ENCODE measurements at places on chromosomes 11 and 22.

- no peak for DNase-seq
These were observed 32.4 kb downstream of the VSIG10L2 start for GRCh38 chr11:125978181-125978716.

GRCh38 chr11:102459393-102459792, 6.8 kb upstream of the TMEM123 start:
- no peak for DNase-seq

DNA sequence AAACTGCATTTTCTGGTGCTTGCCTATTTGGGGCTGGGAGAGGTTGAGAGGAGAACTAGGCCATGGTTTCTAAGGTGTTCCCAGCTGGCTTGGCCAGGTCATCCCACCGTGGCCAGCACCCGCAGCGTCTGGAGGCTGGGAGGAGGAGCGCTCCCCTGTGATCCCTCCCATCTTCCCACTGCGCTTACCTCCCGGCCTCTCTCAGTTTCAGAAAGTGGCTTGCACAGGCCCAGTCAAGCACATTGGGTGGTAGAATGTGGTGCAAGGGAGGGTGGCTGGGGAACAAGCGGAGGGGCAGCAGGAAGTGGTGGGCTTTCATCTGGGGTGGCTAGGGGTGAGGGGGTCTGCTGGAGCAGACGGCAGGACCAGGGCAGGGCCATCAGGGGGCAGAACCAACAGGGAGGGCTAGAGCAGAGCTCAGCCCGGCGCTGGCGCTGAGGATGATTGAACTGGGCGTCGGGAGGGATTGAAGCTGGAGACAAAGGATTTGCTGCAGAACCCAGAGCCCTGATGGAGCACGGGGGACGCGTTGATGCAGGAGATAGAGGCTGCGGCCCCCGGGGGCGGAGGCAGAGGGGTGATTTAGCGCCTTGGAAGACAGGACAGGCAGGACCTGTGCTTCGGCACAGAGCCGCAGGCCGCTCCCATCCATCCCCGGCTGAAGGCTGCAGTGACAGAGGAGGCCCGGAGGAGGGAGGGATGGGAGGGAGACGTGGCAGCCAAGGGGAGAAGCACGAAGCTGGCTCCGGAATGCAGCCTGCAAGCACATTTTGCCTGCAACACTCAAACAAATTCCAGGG, 76.0 kb downstream of the TRIM29 start:
- no peak for DNase-seq

- no peak for DNase-seq
These were observed 50.2 kb downstream of the RPL27A start for GRCh38 chr11:8732748-8733241.

GRCh38 chr22:50274311-50274710, 4.1 kb upstream of the MAPK11 start:
- peak; percentile 66 for DNase-seq

DNA sequence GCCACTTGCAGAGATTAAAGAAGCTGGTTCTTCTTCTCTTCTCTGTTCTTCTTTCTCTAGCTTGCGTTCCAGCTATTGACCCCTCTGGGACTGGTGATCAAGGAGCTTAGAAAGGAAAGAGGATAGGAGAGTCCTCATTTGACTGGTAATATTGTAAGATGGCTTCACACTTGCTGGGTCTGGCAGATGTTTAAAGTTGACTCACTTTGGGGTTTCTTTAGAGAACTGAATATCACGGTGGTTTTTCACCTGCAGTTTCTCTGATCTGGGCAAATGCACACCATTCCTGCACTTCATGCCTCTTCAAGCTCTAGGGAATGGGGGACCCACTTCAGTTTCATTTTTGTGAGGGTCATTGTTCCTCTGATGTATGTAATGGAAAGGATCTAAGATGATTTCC, 41.8 kb upstream of the DEUP1 start:
- DNase-seq = no peak

DNA sequence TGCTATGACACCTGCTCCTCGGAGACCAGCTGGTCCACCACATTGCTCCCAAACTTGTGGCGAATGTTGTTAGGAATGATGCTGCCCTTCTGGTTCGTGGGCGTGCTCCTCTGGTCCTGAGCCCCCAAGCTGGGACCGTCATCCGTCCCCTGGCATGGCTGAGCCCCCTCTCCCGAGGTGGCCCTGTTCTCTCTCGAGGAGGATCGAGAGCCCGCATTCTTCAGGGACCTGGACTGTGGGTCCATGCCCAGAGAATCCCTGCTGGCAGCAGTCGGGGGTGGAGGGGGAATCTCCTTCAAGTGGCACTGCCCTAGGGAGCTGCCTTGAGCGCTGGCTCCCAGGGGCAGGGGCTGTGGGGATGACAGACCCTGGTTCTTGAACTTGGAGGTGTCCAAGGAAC, 17.4 kb downstream of the TST start:
- no peak for DNase-seq

- no peak for DNase-seq
These were observed 244.0 kb downstream of the TBC1D22A start for GRCh38 chr22:47006433-47006832.

GRCh38 chr11:66056501-66056900, 4.3 kb downstream of the SF3B2 start:
- DNase-seq = no peak

- no peak for DNase-seq
These were observed 257.7 kb upstream of the CCDC90B start for GRCh38 chr11:83543706-83544439.

DNA sequence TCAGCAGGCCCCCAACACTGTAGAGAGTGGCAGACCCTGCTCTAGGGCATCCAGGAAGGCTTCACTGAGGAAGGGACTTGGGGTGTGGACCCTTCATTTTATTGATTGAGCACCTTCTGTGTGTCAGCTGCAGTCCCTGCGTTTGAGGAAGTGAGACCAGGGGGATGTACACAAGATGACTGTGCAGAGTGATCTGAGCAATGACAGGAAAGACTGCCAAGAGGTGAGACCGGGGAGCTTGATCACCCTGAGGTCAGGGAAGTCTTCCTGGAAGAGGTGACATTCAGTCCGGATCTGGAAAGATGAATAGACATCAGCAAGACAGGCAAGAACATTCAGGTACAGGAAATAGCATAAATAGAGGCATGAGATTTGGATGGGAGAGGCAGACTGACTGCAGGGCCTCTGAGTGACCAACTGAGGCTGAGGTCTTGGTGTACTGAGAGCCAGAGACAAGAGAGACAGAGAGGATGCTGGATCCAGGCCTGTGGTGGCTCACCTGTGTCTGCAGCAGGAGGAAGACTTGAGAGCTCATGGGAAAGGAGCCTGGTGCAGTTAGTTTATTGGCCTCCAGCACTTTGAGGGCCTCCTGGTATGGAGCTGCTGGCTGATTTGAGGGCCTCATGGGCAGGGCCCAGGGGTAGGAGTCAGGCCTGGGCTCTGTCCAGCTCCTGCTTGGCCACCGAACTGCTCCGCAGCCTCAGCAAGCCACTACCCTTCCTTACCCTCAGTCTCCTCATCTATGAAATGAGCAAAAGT, 5.2 kb downstream of the DGAT2 start:
- DNase-seq = peak; percentile 82

DNA sequence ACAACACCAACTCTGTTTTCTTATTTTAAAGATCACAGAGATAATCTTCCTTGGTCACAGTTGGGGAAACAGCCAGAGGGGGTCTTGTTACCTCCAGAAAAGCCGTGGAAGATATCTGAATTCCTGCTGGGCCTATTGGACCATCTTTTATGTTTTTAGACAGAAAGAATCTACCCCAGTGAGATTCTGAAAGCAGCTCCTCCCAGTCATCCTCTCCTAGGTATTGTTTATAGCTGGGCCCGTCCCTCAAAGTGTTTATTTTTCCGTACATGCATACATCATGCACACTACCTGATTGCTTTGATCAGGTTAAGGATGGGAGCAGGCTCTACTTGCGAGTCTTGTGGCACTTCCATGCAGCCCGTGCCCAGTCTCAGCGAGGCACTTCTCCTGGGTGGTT, 742.4 kb downstream of the NTM start:
- no peak for DNase-seq

DNA sequence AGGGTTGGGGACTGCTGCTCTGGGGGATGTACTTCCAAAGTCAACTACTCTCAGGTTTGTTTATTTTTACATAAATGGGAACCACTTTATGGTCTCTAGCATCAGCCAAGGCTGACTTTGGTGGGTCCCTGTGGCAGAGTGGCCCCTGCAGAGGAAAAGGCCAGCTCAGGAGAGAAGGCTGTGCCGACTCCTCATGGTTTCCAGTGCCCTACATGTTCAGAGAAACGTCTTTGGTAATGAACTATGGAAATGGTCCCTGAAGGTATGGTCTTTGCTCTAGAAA, 3.0 kb upstream of the ZDHHC8 start:
- no peak for DNase-seq

GRCh38 chr11:31141789-31142188, 227.8 kb downstream of the DCDC1 start:
- no peak for DNase-seq

GRCh38 chr11:70158201-70158600, 44.9 kb upstream of the FADD start:
- DNase-seq = no peak

- DNase-seq = no peak
These were observed 4.7 kb upstream of the TMPRSS13 start for GRCh38 chr11:117933930-117934329.

- DNase-seq = no peak
These were observed 1.6 kb downstream of the C11orf87 start for GRCh38 chr11:109423466-109424190.

- DNase-seq = no peak
These were observed 51.5 kb upstream of the MTNR1B start for GRCh38 chr11:92917927-92918326.

DNA sequence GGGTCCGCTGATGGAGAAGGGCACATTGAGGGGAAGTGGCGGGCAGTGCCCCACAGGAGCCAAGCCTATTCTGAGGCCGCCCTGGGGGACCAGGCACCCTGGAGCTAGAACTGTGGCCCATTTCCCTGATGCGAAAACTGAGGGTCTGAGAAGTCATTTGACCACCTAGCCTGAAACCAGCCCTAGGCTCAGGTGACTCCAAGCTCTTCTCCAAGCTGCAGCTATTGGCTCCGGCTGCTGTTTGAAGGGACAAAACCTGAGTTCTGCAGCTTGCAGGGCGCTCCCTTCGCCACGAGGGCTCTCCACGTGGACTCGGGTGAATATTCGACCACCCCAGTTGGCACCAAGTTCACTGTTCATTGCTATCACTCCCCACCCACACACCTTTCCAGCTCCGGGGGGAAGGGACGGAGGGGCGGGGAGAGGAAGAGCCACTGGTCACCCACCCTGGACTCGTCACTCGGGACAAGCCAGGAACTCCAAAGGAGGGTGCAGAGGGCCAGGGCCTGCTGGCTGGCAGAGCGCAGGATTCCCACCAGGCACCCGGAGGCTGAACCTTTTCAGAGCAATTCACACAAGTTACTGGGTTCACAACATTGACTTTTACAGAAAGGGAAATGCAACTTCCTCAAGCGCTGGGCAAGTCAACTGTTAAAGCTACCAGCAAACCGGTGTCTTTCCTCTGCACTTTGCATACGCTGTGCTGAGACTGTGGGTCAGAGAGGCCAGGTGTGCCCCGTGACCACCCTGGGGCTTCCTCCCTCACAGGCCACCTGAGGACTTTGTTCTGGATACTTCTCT, 1.1 kb upstream of the RAC2 start:
- peak; percentile 74 for DNase-seq

GRCh38 chr22:37657590-37658132, 862 bp upstream of the PDXP start:
- DNase-seq = peak; percentile 25

GRCh38 chr22:32466496-32466895, 2.2 kb upstream of the BPIFC start:
- DNase-seq = no peak

DNA sequence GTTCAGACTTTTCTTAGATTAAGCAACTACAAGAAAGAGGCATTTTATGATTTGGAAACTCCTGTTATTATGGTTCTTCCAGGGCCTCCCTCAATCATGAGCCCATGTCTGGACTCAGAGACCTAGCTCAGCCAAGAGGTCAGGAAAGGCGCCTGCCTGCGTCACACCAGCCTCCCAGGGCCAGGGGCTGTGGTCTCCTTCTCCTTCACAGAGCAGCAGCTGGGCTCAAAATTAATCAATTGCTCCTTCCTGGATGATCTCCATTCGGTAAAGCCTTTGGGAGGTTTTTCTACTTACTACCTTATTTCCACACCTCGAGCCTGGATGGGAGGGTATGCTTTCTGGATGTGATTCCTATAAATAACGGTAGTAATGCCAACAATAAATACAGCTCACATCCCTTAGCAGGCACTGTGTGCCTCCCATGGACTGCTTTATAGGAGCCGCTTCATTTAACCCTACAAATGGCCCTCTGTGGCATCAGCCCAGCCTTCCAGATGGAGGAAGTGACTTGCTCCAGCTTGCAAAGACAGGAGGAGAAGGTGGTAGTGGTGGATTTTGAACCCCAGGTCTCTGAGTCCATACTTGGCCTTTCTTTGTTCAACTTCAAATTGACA, 1445.6 kb downstream of the TBC1D22A start:
- no peak for DNase-seq

GRCh38 chr22:24417901-24418641, 9.3 kb upstream of the ADORA2A start:
- DNase-seq = peak; percentile 39

DNA sequence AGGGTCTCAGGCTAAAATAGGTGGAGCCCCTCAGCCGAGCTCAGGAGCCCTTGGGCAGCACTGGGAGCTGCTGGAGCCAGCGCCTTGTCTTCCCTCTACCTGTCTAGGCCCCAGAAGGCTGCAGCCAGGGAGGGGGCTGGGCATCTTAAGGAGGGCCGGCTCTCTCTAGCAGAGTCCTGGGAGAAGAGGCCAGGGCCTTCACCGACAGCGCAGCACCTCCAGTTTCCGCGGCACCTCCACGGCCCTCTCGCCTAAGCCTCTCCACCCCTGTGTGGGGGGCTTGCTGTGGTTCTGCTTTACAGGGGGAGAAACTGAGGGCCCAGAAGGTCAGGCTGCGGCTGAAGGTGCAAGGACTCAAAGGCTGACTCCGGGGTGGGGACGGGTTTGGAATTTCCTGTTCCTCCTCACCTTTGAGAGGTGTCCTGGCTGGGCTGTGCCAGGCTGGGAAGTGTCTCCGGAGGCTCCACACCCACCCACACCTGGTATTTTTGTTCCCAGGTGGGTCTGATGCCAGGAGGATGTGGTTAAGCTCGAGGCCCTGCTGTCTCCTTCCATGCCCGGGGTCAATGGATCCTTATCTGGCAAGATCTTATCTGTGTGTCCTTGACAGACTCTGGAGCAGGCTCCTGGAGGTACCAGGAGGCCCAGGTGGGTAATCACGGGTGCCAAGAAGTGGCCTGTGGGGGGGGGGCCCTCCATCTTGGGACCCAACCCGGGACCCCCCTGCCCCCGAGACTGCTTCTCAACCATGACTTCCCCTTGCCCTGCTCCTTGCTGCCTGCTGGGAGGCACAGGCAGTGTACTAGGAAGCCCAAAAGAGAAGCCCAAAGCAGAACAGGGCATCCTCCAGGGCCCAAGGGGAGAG, 95.3 kb upstream of the FGF3 start:
- DNase-seq = no peak

DNA sequence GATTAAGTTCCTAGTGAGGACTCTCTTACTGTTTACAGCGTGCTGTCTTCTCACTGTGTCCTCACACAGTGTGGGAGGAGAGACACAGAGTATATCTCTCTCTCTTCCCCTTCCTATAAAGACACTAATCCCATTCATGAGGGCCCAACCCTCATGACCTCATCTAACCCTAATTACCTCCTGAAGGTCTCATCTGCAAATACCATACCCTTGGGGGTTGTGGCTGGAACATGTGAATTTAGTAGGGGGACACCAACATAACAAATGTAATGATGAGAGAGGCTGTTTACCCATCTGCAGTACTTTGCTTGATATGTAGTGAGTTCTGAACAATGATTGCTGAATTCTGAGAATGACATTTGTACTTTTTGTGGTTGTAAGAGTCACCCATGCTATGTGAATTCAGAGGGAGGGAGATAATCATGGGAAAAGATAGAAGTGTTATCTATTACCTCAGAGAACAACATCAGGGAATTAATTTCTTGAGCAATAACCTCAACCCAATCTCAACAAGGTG, 4.9 kb upstream of the OR52W1 start:
- DNase-seq = no peak

All from HL-60 (cell line).